ENCODE measurements at places on chromosomes 12 and 14. TPM values are rescaled to one million over a fixed set of nuclear protein-coding genes. Genes with fewer than 3 reads are reported as not detected.

The ACVRL1 gene
- total RNA-seq, result 629 TPM

The STYK1 gene
- 12.3 TPM for total RNA-seq

The MFAP5 gene
- not detected for total RNA-seq

The CRACR2A gene
- total RNA-seq, result 15.7 TPM

The TBX3 gene
- 1.8 TPM for total RNA-seq

The TCL1B gene
- not detected for total RNA-seq

The TRPV4 gene
- total RNA-seq, result 4.6 TPM

The RITA1 gene
- 24.8 TPM for total RNA-seq

The KCNMB4 gene
- total RNA-seq, result 0.65 TPM

The NPFF gene
- not detected for total RNA-seq

The VWF gene
- total RNA-seq, result 2,070 TPM

All from vein endothelial cell (primary cell).